ENCODE measurements at places on chromosomes 2 and 18.

GRCh38 chr2:72399879-72400278 is 252.2 kb upstream of the CYP26B1 start:
- DNase-seq: no peak

DNA sequence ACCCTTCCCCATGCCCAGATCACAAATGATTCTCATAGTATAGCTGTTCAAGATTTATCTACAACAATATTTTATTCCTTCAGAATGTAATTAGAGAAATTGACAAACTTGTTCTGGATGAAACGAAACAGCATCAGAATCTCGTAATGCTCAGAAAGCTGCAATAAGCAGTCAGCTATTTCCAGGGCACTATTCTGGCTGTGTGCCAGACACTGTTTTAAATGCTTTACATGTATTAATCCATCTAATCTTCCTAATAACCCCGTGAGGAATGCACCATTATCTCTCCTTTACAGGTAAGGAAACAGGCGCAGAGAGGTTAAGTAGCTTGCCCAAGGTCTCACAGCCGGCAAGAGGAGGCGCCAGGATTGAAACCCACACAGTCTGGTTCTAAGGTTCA is 10.1 kb upstream of the LYPD6B start:
- DNase-seq: no peak

- DNase-seq: no peak
Measured at GRCh38 chr2:60521626-60522025, 31.8 kb downstream of the BCL11A start.

- no peak for DNase-seq
Measured at GRCh38 chr18:49837889-49838288, 24.6 kb upstream of the ACAA2 start.

- DNase-seq: no peak
Measured at GRCh38 chr2:202950592-202950991, 38.5 kb downstream of the CARF start.

DNA sequence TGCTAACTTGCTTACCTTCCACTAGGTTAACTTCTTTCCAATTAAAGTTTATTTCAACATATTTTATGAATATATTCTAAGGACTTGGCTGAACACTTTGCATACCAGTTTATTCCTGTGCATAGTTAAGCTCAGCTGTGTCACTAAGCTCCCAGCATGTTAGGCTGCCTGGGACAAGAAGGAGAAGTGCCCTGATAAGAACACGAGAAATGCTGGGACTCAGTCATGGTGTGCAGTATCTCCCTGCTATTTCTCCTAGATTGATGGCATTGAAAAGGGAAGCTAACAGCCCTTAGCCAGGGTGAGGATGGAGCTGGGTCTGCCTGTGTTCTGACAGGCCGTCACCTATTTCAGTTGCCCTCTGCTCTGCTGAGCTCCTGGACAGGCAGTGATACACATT is 164.3 kb downstream of the TRABD2A start:
- no peak for DNase-seq

- no peak for DNase-seq
Measured at GRCh38 chr2:42359965-42360483, 993 bp downstream of the COX7A2L start.

DNA sequence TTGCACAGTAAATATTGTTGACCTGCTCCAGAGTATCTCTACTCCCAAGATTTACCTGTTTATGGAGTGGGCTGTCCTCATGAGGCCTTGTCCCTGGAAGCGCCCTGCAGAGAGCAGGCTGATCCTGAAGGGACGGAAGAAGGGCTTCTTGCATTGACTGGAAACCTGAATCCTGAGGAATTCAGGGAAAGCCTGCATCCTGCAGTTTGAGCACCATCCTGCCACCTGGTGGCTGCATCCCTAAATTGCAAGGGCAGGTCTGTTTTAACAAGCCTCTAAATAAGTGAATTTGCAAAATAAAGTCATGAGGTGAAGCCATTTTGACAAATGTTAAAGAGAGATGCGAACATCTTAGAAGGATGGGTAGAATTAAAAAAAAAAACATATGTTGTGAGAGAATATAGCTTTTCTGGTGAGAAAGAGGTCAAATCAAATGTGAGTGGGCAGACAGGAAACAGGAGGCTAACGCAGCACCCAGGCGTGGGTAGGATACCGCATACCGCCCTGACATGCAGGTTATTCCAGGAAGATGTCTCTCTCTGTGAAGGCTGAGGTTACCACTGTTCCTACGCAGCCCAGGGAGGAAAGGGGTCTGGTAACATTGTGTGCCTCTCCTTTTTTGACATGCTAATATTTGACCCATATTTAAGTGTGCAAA is 754.9 kb downstream of the RNF144A start:
- peak; percentile 45 for DNase-seq

DNA sequence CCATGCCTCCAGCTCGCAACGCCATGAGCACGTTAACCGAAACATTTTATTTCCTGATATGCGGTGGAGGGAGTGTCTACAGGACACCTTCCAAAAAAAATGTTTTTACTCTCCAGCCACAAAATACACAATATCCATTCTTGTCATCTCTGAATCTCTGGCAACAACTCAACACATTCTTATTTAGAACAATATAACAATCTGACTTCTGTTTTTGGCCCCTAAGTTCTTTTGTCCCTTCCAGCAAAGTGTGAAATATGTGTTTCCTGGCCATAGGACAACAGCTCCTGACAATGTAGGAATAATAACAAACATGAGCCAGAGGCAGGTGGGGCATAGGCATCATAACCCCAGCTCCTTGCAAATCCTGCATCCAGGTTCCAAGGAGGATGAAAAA is 163.0 kb downstream of the DDX1 start:
- DNase-seq: no peak
